Midbrain (tissue), 1 donor: ENCODE measurements at places on chromosomes 16 and 17.

DNA sequence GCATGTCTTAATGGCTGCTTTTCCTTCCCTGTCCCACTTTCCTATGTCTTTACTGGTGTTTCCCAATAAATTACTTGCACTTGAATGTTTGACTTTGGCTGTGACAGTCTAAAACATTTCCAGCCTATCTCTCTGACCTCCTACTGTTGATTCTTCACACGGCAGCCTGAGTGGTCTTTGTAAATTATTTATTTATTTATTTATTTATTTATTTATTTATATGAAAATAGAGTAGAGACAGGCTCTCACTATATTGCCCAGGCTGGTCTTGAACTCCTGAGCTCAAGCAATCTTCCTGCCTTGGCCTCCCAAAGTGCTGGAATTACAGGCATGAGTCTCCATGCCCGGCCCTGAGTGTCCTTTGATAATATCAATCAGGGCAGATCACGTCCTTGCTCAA lies 28.4 kb upstream of the LYRM9 start:
- no peak for DNase-seq

DNA sequence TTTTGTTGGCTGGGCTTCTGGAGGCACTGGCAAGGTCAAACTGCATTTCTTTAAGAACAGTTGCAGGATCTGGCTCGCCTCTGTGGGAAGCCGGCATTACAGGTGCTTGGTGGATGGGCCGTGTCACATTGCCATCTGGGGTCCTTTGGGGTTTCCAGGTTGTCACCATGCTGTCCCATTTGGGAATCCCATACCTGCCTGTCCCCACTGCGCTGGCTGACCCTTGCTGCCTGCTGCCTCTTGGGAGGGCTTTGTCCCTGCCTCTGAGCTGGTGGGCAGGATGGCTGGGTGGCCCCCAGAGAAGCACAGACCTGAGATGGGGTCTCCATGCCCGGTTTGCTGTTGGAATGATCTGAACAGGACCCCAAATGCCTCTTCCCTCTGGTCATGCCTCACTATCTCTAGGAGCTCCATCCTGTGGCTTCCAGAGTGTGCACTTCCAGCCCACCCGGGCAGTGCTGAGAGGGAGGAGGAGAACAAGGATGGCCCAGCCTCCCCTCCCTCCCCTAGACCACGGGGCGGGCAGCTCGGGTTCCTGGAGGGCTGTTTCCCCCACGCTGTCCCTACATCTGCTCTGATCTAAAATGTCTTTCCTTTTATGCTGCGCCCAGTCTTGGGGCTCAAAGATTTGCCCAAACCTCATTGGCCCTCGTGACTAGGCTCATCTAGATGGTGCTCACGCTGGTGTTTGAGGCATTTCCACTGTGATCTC lies 28.0 kb downstream of the OR1D5 start:
- no peak for DNase-seq

DNA sequence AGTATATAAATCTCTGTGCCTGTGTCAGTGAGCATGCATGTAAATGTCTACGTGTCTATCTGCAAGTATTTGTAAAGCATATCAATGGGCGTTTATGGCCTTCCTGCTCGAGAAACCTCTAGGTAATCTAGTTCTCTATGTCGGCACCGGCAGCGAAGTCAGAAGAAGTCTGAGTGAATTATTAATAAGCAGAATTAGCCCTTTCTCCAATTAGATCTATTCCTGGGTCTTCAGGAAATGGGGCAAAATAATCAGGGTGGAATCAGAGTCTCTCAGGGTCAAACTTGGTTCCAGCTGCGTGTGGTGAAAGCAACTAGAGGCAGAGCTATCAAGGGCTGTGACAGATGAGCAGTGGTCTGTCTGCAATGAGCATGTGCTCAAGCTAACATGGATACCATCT lies at the start of gene C17orf78:
Gene C17orf78, plus strand, starts transcription at position 280 of the 400 bp plus-strand sequence. Its CDS starts 108 bp downstream, at position 388.
- DNase-seq: no peak

- DNase-seq: no peak
These were observed 53.7 kb downstream of the IQCK start for GRCh38 chr16:19771796-19772195.

GRCh38 chr16:66521951-66522771 lies 27.8 kb downstream of the TK2 start:
- DNase-seq: no peak

GRCh38 chr16:543301-544164 lies 16.0 kb downstream of the CAPN15 start:
- no peak for DNase-seq

DNA sequence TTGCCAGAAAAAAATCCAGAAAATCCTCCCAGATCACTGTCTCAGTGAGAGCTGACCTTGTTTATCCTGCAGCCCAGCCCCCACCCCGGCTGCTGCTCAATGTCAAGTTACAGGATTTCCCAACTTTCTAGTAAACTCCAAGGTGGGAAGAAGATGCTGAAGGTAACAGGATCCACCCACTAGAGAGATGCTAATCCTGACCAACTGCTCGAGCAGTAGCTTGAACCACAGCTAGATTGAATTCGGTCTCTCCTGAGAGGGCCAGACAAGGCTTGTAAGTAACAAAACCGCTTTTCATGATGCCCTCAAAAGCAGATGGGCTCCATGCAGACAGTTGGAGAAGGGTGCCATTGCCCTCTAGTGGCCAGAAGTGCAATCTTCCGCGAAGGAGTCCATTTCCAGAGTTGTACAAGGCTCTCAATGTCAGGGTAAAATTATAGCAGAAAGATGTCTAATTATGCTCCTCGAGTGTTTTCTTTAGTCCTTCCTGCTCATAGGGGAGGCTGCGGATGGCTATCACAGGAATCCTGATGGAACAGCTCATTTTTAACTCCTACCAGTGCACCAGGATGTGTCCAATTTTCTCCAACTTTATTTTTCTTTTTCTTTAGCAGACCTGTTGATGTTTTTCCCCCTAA lies 3.9 kb downstream of the CDH11 start:
- peak; percentile 91 for DNase-seq

DNA sequence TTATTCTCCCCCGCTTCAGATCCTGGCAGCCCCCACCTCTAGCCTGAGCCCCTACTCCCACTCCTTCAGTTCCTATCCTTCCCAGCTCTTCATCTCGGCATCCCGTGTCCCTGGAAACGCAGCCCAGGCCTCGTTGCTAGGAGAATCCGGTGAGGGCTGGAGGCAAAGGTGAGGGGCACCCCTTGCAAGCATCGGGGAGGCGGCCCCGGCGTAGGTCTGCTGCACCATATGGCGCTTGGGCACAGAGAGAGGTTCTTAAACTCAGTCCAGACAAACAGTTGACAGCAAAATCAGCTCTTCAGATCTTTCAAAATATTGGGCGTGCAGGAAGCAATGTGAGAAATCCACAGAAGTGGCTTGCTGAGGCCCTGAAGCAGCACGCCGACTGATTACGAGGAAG lies 15.0 kb downstream of the SLC38A8 start:
- DNase-seq: no peak

DNA sequence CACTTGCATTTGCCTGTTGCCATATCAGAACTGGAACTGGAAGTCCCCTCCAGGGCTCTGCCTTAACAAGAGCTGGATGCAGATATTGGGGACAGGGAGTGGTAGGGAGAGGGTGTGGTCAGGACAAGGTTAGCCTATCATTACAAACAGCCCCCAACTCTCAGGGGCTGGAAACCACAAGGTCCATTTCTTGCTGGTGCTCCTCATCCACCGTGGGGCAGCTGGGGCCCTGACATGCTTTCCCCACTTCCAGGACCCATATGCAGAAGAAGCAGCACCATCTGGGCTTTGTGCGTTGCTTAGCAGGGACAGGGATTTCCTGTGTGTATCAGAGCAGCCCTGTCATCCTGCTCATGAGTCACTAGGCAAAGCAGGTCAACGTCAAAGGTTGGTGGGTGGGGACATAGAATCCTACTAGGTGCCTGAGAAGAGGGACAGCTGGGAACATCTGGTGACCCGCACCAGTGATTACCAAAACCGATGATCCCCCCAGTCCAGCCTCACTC lies 26.9 kb downstream of the RGS9 start:
- DNase-seq: no peak

GRCh38 chr16:61862221-61863155 lies 173.8 kb downstream of the CDH8 start:
- DNase-seq: peak; percentile 85

GRCh38 chr16:86594721-86595120 lies 16.4 kb downstream of the FOXL1 start:
- no peak for DNase-seq

DNA sequence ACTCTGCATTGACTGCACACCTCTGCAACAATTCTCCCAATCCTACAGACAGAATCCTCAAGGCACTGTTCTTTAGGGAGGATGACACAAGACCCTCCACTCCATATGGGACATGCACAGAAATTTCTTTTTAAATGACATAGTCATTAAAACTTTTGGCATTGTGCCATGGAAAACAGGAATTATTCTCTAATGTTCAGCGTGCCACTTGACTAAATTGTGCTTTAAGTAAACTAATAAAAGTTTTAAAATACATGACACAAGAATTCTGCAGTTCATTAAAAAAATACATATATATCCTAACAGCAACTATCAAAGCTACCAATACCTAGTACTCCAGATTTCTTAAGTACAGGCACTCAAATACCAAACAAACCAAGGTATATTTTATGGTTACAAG lies 16.0 kb downstream of the CEP112 start:
- no peak for DNase-seq

- DNase-seq: no peak
These were observed 19.7 kb upstream of the PIK3R5 start for GRCh38 chr17:8985054-8985701.

GRCh38 chr17:19991252-19991885 lies 13.7 kb upstream of the AKAP10 start:
- DNase-seq: no peak

- no peak for DNase-seq
These were observed 11.0 kb upstream of the KRT17 start for GRCh38 chr17:41635121-41636097.

- no peak for DNase-seq
These were observed 59.2 kb downstream of the CNGB1 start for GRCh38 chr16:57911743-57912142.

GRCh38 chr17:42845918-42846593 lies 1.7 kb downstream of the AOC2 start:
- no peak for DNase-seq
